Peyer's patch (tissue), 4 donors: ENCODE measurements at places on chromosomes 2 and 18.

DNA sequence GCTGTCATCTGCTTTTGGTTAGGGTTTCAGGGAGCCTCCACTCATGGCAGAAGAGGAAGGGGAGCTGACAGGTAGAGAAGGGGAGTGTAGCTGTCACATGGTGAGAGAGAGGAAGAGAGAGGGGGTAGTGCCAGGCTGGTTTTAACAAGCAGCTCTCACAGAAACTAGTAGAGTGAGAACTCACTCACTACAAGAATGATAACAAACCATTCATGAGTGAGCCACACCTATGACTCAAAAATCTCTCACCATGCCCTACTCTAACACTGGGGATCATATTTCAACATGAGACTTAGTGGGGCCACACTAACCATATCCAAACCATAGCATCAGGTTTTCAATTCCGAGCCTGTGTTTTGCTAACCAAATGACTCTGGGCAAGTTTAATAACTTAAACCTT, 274.9 kb upstream of the VWC2L start:
- no peaks in the 10 kb centered on the region for H3K36me3 ChIP-seq
- no peaks in the 10 kb centered on the region for H3K27me3 ChIP-seq
- H3K27ac ChIP-seq = no peak overlapping the region

GRCh38 chr2:198571393-198571792, 767.0 kb downstream of the PLCL1 start:
- DNase-seq = no peak
- H3K36me3 ChIP-seq = no peaks in the 10 kb centered on the region
- H3K4me3 ChIP-seq = no peak overlapping the region

GRCh38 chr2:101473911-101474701, 806 bp downstream of the RFX8 start:
- no peak for DNase-seq
- H3K27ac ChIP-seq = peak overlapping the region; percentile 25
- H3K4me3 ChIP-seq = peak overlapping the region; percentile 48
- no peaks in the 10 kb centered on the region for H3K36me3 ChIP-seq
- peaks cover 14% of the 10 kb centered on the region for H3K4me1 ChIP-seq
- no peaks in the 10 kb centered on the region for H3K27me3 ChIP-seq

DNA sequence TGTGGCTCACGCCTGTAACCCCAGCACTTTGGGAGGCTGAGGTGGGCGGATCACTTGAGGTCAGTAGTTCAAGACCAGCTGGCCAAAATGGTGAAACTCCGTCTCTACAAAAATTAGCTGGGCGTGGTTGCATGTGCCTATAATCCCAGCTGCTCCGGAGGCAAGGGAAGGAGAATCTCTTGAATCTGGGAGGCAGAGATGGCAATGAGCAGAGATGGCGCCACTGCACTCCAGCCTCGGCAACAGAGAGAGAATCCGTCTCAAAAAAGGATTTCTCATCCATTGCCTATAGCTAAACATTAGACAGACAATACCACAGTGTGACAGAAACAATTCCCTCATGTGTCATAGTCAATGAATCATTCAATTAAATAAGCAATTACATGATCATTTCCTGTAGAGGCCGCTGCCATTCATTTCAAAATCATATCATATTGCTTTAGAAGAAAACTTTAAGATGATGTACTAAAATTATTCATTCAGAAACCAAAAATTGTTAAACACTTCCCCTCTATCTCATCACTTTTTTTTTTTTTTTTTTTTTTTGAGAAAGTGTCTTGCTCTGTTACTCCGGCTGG, 69.5 kb upstream of the TGIF1 start:
- H3K27ac ChIP-seq = no peak overlapping the region
- no peaks in the 10 kb centered on the region for H3K27me3 ChIP-seq
- H3K4me1 ChIP-seq = no peaks in the 10 kb centered on the region
- H3K4me3 ChIP-seq = no peak overlapping the region

DNA sequence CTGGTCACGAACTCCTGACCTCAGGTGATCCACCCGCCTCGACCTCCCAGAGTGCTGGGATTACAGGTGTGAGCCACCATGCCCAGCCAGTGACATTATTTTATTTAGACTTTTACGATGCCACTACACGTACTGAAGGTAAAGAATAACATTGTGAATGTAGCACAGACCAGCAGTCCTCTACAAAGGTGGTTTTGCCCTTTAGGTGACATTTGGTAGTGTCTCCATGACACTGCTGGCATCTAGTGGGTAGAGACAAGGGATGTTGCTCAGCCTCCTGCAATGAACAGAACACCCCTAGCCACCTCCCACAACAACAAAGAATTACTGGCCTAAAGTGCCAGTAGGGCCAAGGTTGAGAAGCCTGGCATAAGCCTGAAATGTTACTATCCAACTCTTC, 69.5 kb downstream of the MYOM1 start:
- no peak overlapping the region for H3K4me3 ChIP-seq
- H3K4me1 ChIP-seq = no peaks in the 10 kb centered on the region
- no peak overlapping the region for H3K27ac ChIP-seq
- no peaks in the 10 kb centered on the region for H3K36me3 ChIP-seq
- no peak for DNase-seq

- H3K4me3 ChIP-seq = no peak overlapping the region
- H3K4me1 ChIP-seq = no peaks in the 10 kb centered on the region
- H3K27ac ChIP-seq = no peak overlapping the region
- DNase-seq = no peak
- H3K27me3 ChIP-seq = no peaks in the 10 kb centered on the region
- H3K36me3 ChIP-seq = no peaks in the 10 kb centered on the region
Measured at GRCh38 chr2:137670111-137670510, 294.2 kb upstream of the HNMT start.

GRCh38 chr2:11578081-11578948, 44.5 kb downstream of the GREB1 start:
- no peak overlapping the region for H3K27ac ChIP-seq
- no peaks in the 10 kb centered on the region for H3K36me3 ChIP-seq
- no peaks in the 10 kb centered on the region for H3K4me1 ChIP-seq
- no peak for DNase-seq

GRCh38 chr2:69013142-69013839, at the start of gene ANTXR1:
ANTXR1 (plus strand) TSS chr2:69013179; CDS start chr2:69013500, 321 bp downstream.
- H3K27me3 ChIP-seq = no peaks in the 10 kb centered on the region
- no peaks in the 10 kb centered on the region for H3K4me1 ChIP-seq
- peak within 1 kb of the TSS; percentile 52 for H3K4me3 ChIP-seq
- H3K27ac ChIP-seq = peak within 1 kb of the TSS; percentile 60

GRCh38 chr18:48994044-48994651, 43.4 kb upstream of the SMAD7 start:
- H3K27ac ChIP-seq = no peak overlapping the region
- H3K4me1 ChIP-seq = peaks cover 45% of the 10 kb centered on the region
- no peak for DNase-seq
- no peaks in the 10 kb centered on the region for H3K36me3 ChIP-seq

DNA sequence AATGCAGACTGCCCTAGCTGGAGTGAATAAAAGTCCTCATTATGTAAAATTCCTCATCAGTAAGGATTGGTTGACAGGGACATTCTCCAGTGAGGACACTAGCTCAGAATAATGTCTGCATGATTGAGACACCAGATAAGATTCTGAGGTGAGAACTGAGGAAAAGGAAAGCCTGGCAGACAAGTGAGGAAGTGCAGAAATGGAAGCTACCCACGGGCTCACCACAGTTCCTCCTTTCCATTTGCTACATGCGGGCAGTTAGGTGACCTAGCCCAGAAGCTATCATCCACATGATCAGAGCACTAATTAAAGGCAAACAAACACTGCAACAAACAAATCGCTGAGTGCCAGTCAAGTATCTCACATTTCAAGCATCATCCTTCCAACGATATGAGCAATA, 27.7 kb downstream of the NETO1 start:
- DNase-seq = no peak
- no peak overlapping the region for H3K4me3 ChIP-seq
- no peaks in the 10 kb centered on the region for H3K36me3 ChIP-seq
- no peaks in the 10 kb centered on the region for H3K4me1 ChIP-seq
- no peaks in the 10 kb centered on the region for H3K27me3 ChIP-seq
- H3K27ac ChIP-seq = no peak overlapping the region

GRCh38 chr2:168166902-168167510, 80.4 kb downstream of the STK39 start:
- H3K36me3 ChIP-seq = peaks cover 13% of the 10 kb centered on the region
- no peaks in the 10 kb centered on the region for H3K27me3 ChIP-seq
- H3K4me3 ChIP-seq = no peak overlapping the region
- no peak for DNase-seq

DNA sequence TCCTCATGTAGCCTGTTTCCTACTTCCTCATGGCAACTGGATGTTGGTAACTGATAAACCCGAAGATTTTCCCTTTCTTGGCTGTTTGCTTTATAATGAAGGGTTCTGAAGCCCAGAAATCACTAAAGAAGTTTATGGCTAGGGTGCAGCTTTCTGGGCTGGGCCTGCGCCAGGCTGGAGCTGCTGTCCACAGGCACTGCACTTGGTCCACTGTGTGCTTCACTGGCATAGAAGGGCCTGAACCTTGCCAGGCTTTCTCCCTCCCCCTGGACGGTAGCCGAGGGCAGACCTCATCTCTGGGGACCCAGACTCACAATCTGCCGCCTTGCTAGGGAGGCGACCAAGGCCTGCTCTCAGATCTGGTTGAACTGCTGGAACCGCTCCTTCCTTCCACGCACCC, 133.3 kb upstream of the SPRED2 start:
- H3K27me3 ChIP-seq = no peaks in the 10 kb centered on the region
- DNase-seq = no peak
- no peaks in the 10 kb centered on the region for H3K4me1 ChIP-seq
- H3K4me3 ChIP-seq = no peak overlapping the region
- H3K27ac ChIP-seq = no peak overlapping the region
- H3K36me3 ChIP-seq = no peaks in the 10 kb centered on the region

DNA sequence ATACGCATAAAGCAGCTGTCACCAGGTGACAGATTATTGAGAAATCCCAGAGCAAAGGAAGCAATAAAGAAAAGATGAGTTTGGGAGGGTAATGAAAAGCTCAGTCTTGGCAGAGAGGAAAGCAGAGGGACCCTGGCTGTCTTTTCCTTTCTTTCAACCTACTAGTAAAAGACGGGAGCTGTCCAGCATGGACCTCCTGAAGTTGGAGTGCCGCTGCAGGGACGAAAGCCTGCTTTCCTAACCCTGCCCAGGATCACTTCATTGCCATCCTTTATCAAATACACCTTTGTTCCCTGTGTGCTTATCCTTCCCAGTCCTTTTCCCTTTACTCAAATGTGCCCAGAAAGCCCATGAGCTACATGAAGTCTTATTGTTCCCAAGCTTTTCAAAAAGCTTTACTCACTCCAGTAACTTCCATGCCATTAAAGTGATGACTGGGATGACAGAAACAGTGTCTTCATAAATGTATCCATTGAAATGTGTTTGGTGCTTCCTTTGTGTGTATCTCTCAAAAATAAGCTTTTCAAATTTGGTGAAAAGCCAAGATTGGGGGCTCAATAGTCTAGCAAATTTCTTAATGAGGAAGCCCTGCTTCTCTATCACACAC, 3.7 kb upstream of the SPR start:
- H3K27me3 ChIP-seq = no peaks in the 10 kb centered on the region
- H3K27ac ChIP-seq = no peak overlapping the region
- no peaks in the 10 kb centered on the region for H3K4me1 ChIP-seq
- DNase-seq = no peak
- H3K4me3 ChIP-seq = no peak overlapping the region

DNA sequence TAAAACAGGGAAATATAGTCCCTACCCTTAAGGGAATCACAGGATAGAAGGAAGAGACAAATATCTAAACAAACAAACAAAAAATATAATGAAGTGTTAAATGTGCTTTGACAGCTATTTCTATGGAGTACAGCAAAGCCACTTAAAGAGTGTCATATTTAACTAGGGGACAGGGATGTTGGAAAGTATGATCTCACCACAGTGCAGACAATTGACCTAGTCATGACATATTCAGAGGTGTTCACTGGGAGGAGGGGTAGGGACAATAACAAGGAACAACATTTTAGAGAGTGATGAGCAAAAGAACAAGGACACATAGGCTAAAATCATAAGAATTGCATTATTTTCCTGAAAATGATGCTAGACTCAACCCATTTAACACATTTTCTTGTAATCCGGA, 107.5 kb downstream of the TMEM163 start:
- H3K36me3 ChIP-seq = no peaks in the 10 kb centered on the region
- H3K4me1 ChIP-seq = no peaks in the 10 kb centered on the region
- DNase-seq = no peak

- H3K27me3 ChIP-seq = no peaks in the 10 kb centered on the region
- H3K36me3 ChIP-seq = no peaks in the 10 kb centered on the region
- peak overlapping the region; percentile 98 for H3K27ac ChIP-seq
- H3K4me3 ChIP-seq = peak overlapping the region; percentile 83
- H3K4me1 ChIP-seq = peaks cover 36% of the 10 kb centered on the region
- DNase-seq = no peak
Measured at GRCh38 chr18:21109936-21110712, 1.5 kb downstream of the ROCK1 start.

- H3K4me1 ChIP-seq = no peaks in the 10 kb centered on the region
- no peak overlapping the region for H3K4me3 ChIP-seq
- DNase-seq = no peak
- H3K27ac ChIP-seq = no peak overlapping the region
- H3K27me3 ChIP-seq = no peaks in the 10 kb centered on the region
Measured at GRCh38 chr2:236861944-236862343, 223.7 kb upstream of the COPS8 start.

DNA sequence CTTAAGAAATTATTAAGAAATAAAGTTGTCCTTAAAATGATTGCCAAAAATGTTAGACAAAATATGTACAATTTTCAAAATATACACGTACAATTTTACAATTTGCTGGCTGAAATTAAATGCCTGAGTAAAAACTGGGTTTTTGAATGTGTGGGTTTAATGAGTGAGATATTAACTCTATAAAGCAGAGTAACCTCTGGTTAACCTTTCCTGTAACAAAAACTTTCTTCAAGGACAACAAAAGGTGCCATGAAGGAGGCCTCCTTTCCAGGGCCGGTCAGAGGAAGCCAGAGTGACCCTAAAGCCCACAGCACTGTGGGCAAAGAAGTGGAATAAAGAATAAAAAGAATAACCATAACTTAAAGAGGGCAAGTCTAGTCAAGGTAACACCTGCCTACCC, 16.5 kb upstream of the MAL start:
- no peak overlapping the region for H3K4me3 ChIP-seq
- no peaks in the 10 kb centered on the region for H3K36me3 ChIP-seq
- no peak for DNase-seq
- no peaks in the 10 kb centered on the region for H3K27me3 ChIP-seq
- no peaks in the 10 kb centered on the region for H3K4me1 ChIP-seq

GRCh38 chr18:60020107-60020925, 120.5 kb downstream of the PMAIP1 start:
- H3K4me3 ChIP-seq = no peak overlapping the region
- no peaks in the 10 kb centered on the region for H3K27me3 ChIP-seq
- H3K4me1 ChIP-seq = no peaks in the 10 kb centered on the region
- H3K36me3 ChIP-seq = no peaks in the 10 kb centered on the region
- no peak overlapping the region for H3K27ac ChIP-seq
